CD8-positive, alpha-beta memory T cell (primary cell): ENCODE measurements at places on chromosomes 16 and 17.

- H3K27ac ChIP-seq = no peak overlapping the region
- H3K4me3 ChIP-seq = no peak overlapping the region
- peaks cover 33% of the 10 kb centered on the region for H3K4me1 ChIP-seq
- no peaks in the 10 kb centered on the region for H3K36me3 ChIP-seq
- no peak for DNase-seq
These were observed 50.2 kb downstream of the NKD1 start for GRCh38 chr16:50598256-50598894.

DNA sequence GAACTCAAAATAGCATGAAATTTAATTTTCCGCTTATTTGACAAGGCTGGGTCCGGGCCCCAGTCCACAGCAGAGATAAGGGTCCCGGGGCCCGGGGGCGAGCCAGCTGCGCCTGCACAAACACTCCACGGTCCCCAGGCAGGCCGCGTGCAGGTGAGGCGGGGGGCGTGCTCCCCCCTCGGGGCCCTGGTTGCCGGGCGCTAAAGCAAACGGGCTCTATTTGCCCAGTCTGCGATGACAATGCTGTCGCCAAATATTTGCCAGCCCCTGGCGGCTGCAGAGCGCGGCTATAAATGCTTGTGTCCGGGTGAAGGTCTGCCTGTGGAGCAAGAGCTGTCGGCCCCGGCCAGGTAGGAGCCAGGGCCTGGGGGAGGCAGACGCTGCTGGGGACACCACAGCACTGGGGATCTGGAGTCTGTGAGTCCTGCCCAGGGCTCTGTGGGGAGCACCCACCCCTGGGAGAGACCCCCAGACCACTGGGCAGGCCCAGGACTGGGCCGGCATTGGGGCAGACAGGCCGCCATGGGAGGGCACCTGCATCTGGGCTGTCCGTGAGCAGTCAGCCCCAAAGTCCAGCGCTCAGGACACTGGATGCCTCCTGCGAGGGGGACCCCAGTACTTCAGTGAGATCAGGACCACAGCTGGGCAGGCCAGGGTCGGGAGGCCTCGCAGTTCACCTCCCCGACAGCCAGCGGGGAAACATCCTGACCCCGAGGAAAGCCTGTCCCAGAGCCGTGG, at the start of gene PERCC1:
Gene PERCC1, plus strand, starts transcription at position 320 of the 738 bp plus-strand sequence. CDS start 1,516 bp downstream, outside the sequence.
- no peak for DNase-seq
- H3K4me1 ChIP-seq = no peaks in the 10 kb centered on the region
- H3K36me3 ChIP-seq = no peaks in the 10 kb centered on the region

GRCh38 chr17:41977991-41978390, 11.4 kb downstream of the CNP start:
- no peak overlapping the region for H3K27ac ChIP-seq
- no peak overlapping the region for H3K4me3 ChIP-seq
- no peaks in the 10 kb centered on the region for H3K27me3 ChIP-seq
- DNase-seq = no peak

DNA sequence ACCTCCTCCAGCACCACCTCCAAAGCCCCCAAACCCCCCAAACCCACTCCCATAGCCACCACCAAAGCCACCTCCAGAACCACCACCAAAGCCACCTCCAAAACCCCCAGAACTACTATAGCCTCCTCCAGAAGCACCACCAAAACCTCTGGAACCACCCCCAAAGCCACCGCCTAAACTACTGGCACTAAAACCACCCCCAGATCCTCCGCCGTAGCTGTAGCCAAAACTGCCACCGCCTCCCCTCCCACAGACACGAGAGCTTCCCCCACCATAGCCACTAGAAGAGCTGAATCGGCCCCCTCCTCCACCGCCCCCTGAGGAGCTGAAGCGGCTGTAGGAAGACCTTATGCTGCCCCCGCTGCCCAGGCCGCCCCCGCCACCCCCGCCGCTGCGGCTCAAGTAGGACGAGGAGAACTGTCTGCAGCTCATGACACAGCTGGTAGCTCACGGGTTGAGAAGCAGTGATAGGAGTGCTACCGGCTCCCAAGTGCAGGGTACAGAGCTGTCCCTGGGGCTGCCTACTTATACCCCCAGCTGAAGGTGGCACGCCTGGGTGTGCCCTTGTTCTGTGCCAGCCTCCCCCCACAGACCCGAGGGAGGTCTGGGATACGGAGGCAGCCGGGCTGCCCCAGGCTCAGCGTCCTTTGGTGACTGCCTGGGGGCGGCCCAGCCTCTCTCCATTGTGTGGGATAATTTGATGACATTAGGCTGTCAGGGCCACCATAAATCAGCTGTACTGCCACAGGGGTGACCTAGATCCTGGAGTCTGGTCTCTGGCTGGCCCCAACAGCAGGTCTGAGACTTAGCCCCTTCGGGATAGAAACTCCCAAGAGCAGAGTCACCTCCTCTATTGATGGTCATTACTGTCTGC, at the start of gene KRT9:
Gene KRT9, minus strand, starts transcription at position 499 of the 874 bp plus-strand sequence. Its CDS starts 67 bp downstream, at position 432.
- no peak for DNase-seq
- no peaks in the 10 kb centered on the region for H3K4me1 ChIP-seq
- no peaks in the 10 kb centered on the region for H3K36me3 ChIP-seq
- peaks cover 3% of the 10 kb centered on the region for H3K27me3 ChIP-seq

- no peak overlapping the region for H3K4me3 ChIP-seq
- DNase-seq = no peak
- no peaks in the 10 kb centered on the region for H3K36me3 ChIP-seq
These were observed 383.7 kb downstream of the SNX29 start for GRCh38 chr16:12360240-12360639.

- H3K4me3 ChIP-seq = peak overlapping the region; percentile 53
- no peaks in the 10 kb centered on the region for H3K27me3 ChIP-seq
- no peaks in the 10 kb centered on the region for H3K36me3 ChIP-seq
- peak overlapping the region; percentile 51 for H3K27ac ChIP-seq
- H3K4me1 ChIP-seq = peaks cover 33% of the 10 kb centered on the region
These were observed 844 bp downstream of the TBKBP1 start for GRCh38 chr17:47694581-47695428.

DNA sequence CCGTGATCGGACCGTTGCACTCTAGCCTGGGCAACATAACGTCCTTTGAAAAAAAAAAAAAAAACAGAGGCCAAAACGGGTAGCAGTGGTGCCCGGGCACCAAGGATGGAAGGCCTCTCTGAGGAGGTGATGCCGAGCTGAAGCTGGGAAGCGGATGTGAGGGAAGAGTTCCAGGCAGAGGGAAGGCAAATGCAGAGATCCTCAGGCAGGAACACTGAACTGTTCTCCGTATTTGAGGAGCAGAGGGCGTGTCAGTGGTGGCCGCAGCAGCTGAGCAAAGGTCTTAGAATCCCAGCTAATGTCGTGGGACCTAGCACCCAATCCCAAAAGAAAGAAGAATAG, 656 bp upstream of the KCTD13 start:
- H3K36me3 ChIP-seq = peaks cover 4% of the 10 kb centered on the region
- peak overlapping the region; percentile 81 for H3K27ac ChIP-seq
- no peaks in the 10 kb centered on the region for H3K27me3 ChIP-seq
